Psoas muscle (tissue), 8 donors: ENCODE measurements at places on chromosomes 1 and 21. TPM values are rescaled to one million over a fixed set of nuclear protein-coding genes. Genes with fewer than 3 reads are reported as not detected.

DNA sequence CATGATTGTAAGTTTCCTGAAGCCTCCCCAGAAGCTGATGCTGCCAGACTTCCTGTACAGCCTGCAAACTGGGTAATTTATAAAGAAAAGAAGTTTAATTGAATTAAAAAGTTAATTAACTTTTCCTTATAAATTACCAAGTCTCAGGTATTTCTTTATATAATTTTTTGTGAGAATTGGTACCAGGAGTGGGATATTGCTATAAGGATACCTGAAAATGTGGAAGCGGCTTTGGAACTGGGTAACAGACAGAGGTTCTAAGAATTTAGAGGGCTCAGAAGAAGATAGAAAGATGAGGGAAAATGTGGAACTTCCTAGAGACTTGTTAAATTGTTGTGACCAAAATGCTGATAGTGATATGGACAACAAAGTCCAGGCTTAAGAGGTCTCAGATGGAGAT, 163.1 kb downstream of the PTPRU start:
- no peak for DNase-seq

The S100A14 gene
- total RNA-seq: not detected

The CD34 gene
- 23.2 TPM for total RNA-seq

GRCh38 chr21:32519945-32520874, 65.1 kb downstream of the TCP10L start:
- no peak for DNase-seq

The F13B gene
- not detected for total RNA-seq

The KLF17 gene
- not detected for total RNA-seq

GRCh38 chr1:27970401-27970800, 10.6 kb downstream of the XKR8 start:
- DNase-seq: peak; percentile 74

- DNase-seq: peak; percentile 58
These were observed 13.7 kb downstream of the KIAA1614 start for GRCh38 chr1:180926164-180926981.

- no peak for DNase-seq
These were observed 9.1 kb upstream of the MATN1 start for GRCh38 chr1:30732277-30732996.

GRCh38 chr1:164675342-164675904, 116.4 kb downstream of the PBX1 start:
- no peak for DNase-seq

DNA sequence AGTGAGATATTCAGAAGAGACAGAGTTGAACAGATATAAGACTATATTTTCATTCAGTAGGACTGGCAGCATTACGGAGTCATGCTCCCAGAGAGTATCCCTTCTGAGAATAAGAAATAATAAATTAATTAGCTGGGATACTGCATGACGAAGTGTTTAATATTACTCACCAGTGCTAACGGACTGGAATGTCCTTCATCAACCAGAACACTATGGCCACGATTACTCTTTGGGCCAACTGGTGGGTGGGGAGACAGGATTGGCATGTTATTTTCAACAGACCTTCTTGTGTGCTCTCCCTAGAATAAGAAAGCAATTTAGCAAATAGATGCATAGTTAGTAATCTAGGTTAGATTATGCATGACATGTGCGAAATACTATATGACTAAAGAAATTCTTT, 32.4 kb downstream of the ERICH3 start:
- no peak for DNase-seq

- DNase-seq: no peak
These were observed 36.1 kb downstream of the PLXNA2 start for GRCh38 chr1:208208132-208208487.

- DNase-seq: no peak
These were observed 62.4 kb downstream of the KIRREL1 start for GRCh38 chr1:158055854-158056253.

- no peak for DNase-seq
These were observed 1.7 kb upstream of the SORT1 start for GRCh38 chr1:109399326-109399957.

DNA sequence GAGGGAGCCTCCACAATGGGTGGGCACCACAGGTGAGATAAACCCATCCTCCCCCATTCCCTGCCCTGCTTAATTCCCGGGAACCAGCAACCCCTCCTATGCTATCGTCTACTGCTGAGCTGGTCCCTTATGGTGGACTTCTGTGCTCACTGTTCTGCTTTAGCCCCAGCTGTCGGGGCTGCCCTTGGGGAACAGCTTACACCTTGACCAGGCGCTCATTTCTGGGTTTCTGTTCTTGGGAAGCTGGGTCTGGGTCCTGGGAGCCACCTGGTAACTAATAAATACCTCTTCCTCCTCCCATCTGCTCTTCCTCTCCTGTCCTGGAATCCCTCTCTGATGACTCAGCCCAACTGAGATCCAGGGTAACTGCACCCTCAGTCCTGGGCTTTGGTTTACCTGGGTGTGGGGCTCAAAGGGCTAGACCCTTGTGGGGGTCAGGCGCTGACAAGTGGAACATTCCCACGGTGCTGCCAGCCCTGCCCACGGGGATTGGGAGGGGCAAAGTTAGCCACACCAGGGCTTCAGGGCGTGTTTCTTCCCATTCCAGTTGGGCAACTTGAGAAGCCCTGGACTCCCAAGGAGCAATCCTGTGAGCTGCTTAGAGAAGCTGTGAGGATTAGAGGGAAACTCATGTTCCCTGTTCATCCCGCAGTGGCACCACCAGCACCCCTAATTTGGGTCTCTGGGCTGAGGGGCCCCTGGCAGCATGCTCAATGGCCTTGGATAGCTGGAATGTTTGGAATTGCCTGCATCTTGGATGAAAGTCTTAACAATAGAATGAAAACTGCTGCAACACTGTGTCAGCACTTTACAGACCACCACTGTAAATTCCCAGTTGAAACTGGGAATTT, 1.6 kb downstream of the PCAT6 start:
- no peak for DNase-seq

DNA sequence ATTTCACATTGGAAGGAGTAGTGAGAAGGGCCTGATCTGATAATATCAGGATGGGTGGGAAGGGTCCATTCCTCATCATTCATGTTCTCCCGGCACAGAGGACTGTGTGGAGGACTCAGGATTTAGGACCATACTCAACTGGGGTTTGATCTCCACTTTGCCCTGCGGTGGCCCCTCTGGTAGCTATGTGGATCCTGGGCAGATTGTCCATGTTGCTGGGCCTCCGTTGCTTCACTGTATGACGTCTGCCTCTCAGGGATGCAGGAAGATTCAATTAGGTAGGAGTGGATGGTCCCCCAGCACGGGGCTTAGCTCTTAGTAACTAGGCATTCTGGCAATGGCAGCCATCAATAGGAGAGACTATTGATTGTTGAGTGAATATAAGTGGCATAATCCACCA, 2.3 kb downstream of the ETS2 start:
- no peak for DNase-seq
